ENCODE measurements at places on chromosomes 2 and 18.

DNA sequence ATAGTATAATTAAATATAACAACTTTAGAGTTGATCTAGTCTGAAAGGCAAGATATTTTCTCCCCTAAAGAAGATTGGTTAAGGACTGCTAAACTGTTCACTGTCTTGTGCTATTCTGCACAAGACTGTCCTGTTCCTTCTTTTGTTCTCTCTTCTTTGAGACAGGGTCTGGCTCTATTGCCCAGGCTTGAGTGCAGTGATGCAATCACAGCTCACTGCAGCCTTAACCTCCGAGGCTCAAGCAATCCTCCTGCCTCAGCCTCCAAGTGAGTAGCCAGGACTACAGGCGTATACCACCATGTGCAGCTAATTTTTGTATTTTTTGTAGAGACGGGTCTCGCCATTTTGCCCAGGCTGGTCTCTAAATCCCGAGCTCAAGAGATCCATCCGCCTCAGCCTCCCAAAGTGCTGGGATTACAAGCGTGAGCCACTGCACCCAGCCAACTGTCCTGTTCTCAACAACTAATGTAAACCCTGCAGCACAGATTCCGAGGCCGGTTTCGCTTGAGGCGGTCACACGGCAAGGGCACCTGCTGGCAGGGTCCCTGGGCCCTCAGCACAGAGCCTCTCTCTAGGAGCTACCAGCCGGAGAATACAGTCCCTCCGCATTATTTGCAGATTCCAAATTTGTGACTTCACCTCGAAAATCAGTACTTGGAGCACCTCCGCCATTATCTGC, 16.4 kb downstream of the PXDN start:
- DNase-seq = no peak

- no peak for DNase-seq
These were observed 64.1 kb upstream of the SALL3 start for GRCh38 chr18:78915446-78916008.

DNA sequence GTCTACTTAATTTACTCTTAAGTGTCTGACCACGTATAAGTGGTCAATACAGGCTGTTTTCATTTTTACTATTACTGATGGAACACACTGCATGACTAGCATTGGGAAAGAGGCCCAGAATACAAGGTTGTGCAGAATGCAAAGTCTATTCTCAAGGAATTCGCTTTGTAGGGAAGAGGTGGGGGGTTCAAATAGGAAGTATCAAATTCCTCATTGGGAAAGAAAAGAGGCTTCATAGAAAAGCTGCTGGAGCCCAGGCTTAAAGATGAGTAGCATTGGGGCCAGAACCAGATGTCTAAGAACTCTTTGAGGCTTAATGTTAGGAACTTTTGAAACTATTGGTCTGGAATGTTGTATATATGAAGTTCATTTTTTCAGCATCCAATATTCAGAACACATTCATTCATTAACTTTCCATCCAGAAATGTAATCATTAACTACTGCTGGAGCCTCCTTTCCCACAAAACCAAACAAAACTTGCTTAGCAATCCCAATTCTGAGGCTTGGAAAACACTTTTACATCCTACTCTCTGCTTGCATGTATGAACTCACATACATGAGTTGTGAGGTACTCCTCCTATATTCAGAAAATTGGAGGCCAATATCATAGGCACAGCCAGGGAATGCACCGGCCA, 994 bp upstream of the LRATD1 start:
- no peak for DNase-seq

DNA sequence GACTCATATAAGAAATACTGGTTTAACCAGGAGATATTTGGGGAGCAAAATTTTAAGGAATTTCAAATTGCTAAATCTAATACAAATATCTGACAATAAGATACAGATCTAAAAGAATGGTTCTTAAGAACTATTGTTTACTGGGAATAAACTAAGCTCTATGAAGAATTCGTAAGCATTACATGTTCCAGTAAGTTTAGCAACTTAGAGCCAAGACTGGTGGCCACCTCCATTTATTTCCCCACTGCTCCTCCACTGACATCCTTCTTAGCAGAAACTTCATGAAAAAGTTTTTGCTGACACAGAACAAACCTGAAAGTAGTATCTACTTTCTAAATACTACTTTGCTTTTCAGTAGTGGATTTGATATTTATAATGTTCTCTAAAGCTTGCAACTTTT, 83.0 kb downstream of the ACSL3 start:
- DNase-seq = no peak

DNA sequence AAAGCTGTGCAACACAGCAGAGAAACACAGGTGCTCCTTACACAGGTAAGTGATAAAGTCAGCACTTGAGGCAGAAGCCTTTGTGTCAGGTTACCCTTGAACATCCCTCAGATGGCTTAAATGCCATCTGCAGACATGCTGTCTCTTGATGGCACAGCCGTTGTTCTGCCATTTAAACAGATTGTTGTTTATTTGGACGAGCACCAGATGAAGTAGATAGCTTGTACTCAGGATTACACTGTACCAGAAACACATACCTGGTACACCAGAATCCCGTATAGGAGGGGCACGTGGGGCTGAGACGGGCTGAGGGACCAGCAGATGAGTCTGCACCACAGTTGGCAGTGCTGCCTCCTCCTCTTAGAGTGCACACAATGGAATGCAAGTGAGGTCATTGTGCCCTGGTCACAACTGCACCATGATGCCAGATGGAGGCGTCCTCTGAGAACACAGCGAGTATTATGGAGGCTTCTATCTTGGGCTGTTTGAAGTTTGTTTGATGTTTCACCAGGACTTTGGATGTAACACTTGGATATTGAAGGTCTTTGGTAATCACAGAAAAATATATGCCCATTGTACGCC, 143.0 kb downstream of the TANC1 start:
- no peak for DNase-seq

GRCh38 chr2:210964141-210964764, 407.9 kb downstream of the CPS1 start:
- no peak for DNase-seq

GRCh38 chr2:235394278-235394828, 99.5 kb upstream of the AGAP1 start:
- no peak for DNase-seq

- DNase-seq = no peak
These were observed 894.9 kb upstream of the CDH2 start for GRCh38 chr18:29071869-29072268.

DNA sequence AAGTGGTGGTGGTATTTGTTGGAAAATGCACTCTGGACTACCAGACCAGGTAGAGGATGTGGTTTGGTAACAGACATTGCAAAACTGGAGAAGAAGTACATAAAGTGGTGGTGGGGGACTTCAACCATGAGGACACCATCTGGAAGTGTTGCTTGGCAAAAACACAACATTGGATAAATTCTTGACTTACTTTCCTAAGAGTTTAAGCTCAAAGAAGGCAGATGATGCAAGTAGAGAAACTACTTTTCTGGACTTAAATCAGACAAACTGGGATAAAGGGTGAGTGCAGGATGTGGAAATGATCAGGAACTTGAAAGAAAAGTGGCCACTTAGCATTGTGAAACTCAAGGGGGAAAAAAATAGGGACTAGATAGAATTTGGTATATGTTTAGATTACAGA, 487.4 kb downstream of the ZEB2 start:
- DNase-seq = no peak

DNA sequence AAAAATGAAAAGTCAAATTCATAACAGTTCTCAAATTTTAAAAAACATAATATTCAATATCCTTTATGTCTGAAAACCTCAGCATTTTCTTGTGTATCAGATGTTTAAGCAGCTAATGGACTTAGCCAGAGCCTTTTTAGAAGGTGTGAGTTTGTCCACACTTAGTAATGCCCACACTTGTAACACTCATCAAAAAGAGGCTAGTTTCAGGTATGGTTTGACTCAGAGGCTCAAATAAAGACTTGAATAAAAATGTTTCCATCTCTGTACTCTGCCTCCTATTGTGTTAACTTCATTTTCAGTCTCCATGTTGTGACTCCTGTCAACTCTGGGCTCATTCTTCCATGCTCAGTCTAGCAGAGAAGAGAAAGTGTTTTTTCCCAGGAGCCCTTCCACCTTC, 311.6 kb downstream of the IRS1 start:
- DNase-seq = no peak

DNA sequence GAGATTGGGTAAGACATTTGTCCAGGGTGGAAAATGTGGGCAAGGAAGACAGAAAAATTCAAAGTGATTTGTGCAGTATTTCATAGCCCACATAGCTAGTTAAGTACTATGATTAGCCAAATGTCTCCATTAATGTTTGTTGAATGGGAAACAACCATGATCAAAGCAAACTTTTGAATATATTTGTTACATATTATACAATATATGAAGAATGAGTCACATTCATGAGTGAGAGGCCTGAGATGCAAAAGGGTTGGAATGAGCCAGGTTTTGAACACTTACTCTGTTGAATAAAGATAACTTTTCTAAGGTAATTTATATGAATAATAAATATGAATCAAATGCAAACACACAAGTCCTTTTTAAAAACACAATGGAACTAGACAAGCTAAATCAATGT, 984.5 kb upstream of the CDH2 start:
- DNase-seq = no peak

GRCh38 chr2:207078186-207078798, 87.5 kb downstream of the KLF7 start:
- DNase-seq = no peak

- no peak for DNase-seq
These were observed 29.2 kb upstream of the TEX44 start for GRCh38 chr2:231563378-231563961.

GRCh38 chr2:216159144-216159543, 50.0 kb downstream of the XRCC5 start:
- no peak for DNase-seq

DNA sequence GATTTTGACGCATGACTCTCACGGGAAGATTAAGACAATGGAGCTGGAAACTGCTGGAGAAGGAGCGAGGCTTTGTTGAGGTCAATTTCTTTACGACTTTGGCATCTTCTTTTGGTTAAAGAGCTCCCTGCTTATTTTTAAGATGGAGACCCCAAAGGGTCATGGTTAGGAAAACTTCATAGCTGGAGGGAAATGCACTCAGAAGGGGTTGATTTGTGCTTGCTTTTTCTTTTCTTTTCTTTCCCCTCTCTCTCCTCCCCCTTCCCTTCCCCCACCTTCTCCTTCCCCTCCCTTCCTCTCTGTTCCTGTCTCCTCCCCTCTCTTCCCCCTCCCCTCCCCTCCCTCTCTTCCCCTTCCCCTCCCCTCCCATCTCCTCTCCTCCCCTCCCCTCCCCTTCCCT, 79.0 kb downstream of the TNP1 start:
- DNase-seq = no peak

DNA sequence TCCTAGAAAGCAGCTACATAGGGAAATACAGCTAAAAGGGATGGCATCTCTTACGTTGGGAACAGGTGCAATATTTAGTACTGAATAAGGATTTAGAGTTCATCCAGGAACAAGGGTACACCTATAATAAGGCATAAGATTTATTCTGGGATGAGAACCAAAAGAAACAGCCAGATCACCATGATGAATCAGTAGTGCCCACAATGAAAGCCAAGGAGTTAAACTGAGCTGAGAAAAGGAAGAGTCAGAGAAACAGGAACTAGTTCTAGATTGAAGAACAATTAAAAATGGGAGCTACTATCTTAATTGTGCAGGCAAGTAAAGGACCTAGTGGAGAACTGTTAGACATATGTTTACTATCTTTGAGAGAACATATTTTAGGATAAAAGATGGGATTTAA, 692.3 kb downstream of the LRP1B start:
- no peak for DNase-seq

- DNase-seq = no peak
These were observed 39.4 kb upstream of the ZNF804A start for GRCh38 chr2:184558713-184559464.

GRCh38 chr2:205811387-205811786, 129.1 kb downstream of the NRP2 start:
- no peak for DNase-seq

- DNase-seq = no peak
These were observed 270.2 kb downstream of the TGIF1 start for GRCh38 chr18:3720159-3720558.

GRCh38 chr2:175064797-175065196, 59.6 kb upstream of the CHN1 start:
- no peak for DNase-seq

DNA sequence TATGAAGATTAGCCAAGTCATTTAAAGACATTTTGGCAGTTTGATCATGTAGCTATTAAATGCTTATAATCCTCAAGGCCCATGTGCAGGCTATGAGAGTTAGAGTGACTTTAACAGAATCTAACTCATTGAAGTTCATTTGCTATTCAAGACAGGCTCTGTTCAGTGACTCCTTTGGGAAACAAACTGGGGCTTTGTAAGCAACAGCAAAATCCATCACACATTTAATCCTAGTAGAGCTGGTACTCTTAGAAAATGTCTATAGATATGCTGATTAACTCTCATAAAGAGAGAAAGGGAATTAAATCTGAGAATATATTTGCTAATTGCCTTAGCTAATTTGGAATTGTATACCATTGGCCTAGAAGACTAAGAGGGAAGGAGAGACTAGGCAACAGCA, 182.8 kb upstream of the SESTD1 start:
- DNase-seq = no peak

- no peak for DNase-seq
These were observed 3.0 kb downstream of the SAP130 start for GRCh38 chr2:128024816-128025215.

GRCh38 chr18:69400253-69400975, at the start of gene DOK6:
Gene DOK6 (plus strand): TSS chr18:69400888.
- DNase-seq = no peak

- DNase-seq = no peak
These were observed 35.0 kb downstream of the CERS6 start for GRCh38 chr2:168490946-168491605.

DNA sequence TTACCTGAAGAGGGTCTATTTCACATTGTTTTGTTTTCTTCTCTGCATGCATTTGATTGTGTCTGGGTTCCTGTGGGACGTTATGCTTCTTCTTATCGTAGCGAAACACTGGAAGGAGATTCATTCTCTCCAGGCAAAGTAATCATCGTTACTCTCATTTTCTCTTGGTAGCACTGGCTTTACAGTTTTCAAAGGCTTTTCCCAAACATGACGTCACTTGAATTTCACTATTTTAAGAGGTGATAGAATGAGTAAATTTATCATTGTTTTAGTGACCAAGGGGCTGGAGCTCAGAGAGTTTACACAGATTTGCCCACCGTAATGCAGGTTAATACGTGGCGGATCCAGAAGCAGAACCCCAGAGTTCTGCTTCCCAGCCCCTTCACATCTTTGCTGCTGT, 391.4 kb downstream of the DCDC2C start:
- DNase-seq = no peak

Measured in T follicular helper cell (primary cell).